ENCODE measurements at places on chromosomes 5 and 9. TPM values are rescaled to one million over a fixed set of nuclear protein-coding genes. Genes with fewer than 3 reads are reported as not detected.
A peak's percentile ranks its signal among the peaks of the same experiment; 100 is the strongest.

- no peak for DNase-seq
Measured at GRCh38 chr5:133234273-133234672, 182.5 kb downstream of the HSPA4 start.

DNA sequence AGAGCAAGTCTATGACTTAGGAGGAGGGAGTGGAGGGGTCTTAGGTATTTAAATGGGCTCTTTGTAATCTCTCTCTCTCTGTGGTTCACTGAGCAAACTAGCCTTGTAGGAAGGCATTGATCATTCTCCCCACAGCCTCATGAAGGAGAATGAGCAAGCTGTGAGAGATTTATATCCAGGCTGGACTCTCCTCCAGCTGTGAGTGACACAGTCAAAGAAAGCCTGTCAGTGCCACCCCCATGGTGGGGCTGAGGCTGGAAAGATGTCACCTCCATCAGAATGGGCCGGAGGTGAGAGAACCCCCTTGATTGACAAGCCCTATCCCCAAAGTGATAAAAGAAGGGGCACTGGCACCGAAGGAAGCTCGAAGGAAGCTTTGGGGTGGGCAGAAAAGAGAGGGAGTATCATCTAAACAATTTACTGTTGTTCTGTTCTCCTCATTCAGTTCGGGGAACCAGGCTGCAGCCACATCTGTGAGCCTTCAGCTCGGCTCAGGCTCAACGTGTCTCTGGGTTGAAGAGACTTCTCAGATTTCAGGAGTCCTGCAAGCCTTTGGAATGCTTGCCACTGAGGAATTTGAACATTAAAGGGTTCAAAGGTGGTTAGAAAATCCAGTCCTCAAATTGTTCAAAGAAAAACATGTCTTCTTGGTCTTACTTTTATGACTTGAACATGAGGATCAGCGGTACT lies 538.2 kb upstream of the ZNF462 start:
- DNase-seq = no peak

DNA sequence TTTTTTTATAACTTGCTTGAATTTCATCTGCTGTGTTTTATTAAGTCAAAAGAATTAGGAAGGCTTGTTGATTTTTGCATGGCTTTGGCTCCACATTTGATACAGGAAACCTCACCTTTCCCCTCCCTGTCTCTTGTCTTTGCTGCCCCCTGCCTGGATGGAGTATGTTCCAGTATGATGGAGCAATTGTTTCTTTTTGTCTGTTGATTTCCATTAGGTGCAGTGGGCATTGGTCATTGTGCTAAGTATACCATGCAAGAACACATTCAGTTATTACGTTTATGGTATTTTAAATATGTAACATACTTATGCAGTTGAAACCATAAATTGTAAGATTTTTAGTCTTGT lies 19.6 kb downstream of the TJP2 start:
- no peak for DNase-seq

DNA sequence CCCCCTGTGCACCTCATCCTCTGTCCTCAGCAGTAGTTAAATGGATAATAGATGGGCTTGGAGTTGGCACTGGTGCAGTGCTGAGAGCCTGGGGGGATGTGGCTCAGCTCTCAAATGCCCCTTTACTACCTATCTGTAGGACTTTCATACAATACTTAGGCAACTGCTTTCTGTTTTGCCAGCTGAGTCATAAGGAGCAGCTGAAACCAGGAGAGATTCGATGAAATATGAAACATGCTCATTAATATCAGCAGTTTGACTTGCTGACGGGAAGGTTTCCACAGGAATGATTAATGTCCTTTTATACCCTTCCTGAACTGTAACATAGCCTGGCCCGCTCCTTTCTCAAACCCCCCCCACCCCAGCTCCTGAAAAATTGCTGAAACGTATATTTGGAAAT lies 142.6 kb downstream of the SAXO1 start:
- DNase-seq = no peak

The ITGA2 gene
- 2.1 TPM for total RNA-seq

The FCN2 gene
- not detected for total RNA-seq

The SLC25A51 gene
- 26.2 TPM for total RNA-seq

- no peak for DNase-seq
Measured at GRCh38 chr5:44574678-44575077, 185.5 kb upstream of the FGF10 start.

DNA sequence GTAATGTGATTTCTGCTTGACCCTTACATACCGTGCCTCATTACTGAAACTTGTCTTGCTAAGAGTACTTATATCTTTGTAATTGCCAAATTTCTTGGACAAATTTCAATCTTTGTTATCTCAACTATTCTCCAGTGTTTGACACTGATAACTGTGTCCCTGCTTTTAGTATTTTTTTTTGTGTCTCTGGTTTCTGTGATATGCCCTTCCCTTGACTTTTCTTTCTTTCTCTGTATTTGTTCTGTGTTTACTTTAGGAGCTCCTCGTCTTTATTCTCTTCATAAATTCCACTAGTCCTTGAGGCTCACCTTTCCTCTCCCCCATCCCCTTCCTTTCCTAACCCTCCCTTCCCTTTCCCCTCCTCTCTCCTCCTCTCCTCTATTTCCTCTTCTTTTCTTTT lies 123.7 kb upstream of the FBXL17 start:
- DNase-seq = no peak

The FOXD4L5 gene
- not detected for total RNA-seq

DNA sequence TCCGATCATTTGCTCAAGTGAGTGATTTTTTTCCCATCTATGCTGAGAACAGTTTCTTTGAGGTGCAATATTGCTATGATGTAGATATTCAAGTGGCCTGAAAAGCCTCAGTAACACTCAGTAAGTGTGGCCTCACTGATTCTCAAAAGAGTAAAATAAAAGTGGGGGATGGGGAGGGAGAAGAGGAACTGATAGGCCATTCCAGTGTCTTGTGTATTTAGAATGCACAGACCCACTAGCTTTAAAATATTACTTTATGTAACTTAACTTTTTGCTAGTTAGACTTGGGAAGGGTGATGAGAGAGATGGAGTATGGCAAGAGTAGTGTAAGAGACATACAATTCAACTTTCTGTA lies 79.5 kb upstream of the ZNF608 start:
- no peak for DNase-seq

- no peak for DNase-seq
Measured at GRCh38 chr9:134770972-134771971, 109.3 kb upstream of the FCN2 start.

- DNase-seq = no peak
Measured at GRCh38 chr5:169832845-169833244, 147.4 kb downstream of the INSYN2B start.

GRCh38 chr9:78954286-78954685 lies 617.5 kb upstream of the TLE4 start:
- DNase-seq = no peak

- no peak for DNase-seq
Measured at GRCh38 chr5:67291671-67292070, 95.1 kb upstream of the CD180 start.

DNA sequence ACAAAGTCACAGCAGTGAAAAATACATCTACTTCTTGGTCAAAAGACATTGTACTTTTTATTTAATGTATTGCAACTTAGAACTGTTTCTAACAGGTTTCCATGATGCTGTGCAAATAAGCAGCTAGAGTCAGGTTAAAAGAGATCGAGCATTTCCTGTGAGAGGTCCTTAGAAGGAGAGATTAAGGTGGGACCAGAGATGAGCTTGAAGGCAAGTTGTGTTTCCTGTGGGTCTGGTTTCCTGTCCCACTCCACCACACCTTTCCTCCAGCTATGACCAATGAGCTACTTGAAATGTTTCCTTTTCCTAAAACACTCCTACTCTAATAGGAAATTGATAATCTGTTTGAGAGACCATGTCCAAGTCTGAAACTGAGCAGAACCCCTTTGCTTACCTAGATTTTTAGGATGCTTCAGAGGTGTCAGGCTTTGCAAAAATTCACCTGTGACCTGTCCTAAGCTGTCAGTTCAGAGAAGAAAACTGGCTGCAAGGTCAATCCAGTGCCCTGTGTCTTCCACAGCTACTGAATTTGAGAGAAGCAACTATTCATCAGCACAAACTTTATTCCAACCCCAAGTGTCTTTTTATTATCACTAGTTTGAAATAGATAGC lies 13.1 kb upstream of the RLN1 start:
- DNase-seq = no peak

GRCh38 chr5:171419688-171420430 lies 412 bp downstream of the FGF18 start:
- DNase-seq = peak; percentile 33

DNA sequence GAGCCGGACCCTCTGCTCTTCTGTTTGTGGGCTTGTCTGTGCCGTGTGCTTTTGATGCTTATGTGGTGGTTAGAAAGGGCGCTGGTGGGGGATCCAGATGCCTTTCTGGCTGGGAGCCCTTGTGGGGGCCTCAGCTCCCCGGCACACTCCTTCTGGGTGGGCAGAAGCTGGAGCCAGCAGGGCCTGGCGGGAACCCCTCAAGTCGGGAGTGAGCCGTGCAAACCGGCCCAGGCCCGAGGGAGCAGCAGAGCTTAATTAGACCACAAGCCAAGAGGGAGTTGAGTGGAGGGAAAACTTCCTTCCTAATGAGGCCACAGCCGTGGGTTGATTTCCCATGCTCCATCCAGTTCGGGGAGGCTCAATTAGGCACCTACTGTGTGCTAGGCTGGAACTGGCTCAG lies 76.0 kb upstream of the RNU6ATAC start:
- no peak for DNase-seq

DNA sequence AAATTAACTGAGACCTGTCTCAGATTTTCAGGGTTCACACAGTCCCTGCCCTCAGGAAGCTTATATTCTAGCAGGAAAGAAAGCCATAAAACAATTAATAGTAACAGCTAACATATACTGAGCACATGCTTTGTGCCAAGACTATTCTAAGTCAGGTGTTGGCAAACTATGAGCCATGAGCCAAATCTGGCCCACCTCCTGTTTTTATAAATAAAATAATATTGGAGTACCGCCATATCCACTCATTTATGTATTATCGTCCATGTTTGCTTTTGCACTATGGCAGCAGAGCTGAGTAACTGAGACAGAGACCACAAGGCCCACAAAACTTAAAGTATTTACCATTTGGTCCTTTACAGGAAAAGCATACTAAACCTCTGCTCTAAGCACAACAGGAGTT lies 83.3 kb upstream of the TRIO start:
- no peak for DNase-seq

DNA sequence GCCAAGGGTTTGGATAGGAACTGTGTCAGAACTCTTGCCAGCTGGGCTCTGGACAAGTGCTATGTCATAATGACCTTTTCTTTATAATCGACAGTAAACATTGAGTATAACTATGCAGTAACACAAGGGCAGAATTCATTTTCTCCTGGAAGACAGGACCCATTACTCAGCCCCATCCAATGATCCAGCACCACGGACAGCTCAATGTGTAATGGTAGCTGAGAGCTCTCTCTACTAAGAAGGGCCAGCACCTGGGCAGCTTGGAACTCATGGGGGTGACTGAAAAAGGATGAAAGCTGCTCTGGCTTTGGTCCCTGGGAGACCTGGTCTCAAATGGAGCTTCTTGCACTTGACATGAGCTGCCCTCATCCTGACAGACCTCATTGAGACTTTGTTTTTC lies 347.8 kb downstream of the TRIM32 start:
- no peak for DNase-seq

- DNase-seq = no peak
Measured at GRCh38 chr5:78157001-78157400, 137.5 kb downstream of the AP3B1 start.

GRCh38 chr9:135516132-135516860 lies 4.9 kb upstream of the LCN1 start:
- no peak for DNase-seq

The CDX1 gene
- total RNA-seq = 0.34 TPM

The MAMDC4 gene
- total RNA-seq = 0.26 TPM

The SAPCD2 gene
- 5.9 TPM for total RNA-seq

The ARHGEF28 gene
- 22.5 TPM for total RNA-seq

The SH3RF2 gene
- total RNA-seq = 0.26 TPM

GRCh38 chr9:105054491-105054890 lies 126.5 kb upstream of the ABCA1 start:
- no peak for DNase-seq

DNA sequence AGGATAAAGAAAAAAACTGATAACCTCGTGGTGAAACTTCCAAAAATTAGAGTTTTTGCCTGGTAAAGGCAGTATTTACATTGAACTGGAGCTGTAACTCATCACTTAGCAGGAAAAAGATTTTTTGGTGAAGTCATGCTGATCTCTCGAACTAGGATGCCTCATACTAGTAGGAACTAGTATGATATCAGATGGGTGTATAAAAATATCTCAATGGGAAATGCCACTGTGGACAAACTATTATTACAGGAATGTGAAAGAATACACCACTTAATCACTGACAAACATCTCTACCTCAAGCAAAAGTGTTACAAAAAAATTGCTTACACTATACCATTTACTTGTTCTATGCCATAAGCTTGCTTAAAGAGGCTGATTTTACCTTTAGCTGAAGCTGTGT lies 28.4 kb downstream of the RFX3 start:
- DNase-seq = no peak

- no peak for DNase-seq
Measured at GRCh38 chr5:171606414-171607024, 179.1 kb upstream of the SMIM23 start.

The TAF1L gene
- total RNA-seq = 0.07 TPM

The SV2C gene
- total RNA-seq = 0.21 TPM

DNA sequence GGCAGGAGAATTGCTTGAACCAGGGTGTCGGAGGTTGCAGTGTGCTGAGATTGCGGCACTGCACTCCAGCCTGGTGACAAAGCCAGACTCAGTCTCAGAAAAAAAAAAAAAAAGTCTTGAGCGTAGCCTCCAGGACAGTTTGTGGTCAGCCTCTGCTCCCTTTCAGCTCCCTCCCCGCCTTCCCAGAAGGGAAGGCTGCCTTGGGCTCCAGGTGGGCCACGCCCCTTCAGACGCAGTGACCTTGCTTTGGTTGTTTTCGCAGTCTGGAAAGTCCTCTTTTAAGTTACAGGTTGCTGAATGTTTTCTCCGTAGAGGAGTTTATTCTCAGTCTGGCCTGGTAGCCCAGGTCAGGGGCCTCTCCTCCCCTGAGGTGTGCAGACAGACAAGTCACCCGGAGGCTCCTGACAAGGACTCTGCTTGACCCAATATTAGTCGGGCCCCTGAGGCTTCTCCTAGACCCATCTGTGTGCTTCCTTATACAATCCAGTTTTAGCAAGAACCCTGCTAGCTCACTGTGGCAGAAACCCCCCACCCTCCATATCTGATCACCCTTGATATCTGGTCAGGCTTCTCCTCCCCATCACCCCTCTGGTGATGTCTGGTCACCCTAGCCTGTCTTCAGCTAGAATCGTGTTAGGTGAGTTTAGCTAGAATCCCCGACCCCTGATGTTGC lies 31.6 kb upstream of the N4BP3 start:
- no peak for DNase-seq

The C9orf43 gene
- 0.58 TPM for total RNA-seq

GRCh38 chr5:59988396-59988795 lies 94.9 kb upstream of the PDE4D start:
- DNase-seq = no peak

GRCh38 chr5:176651472-176651980 lies 4.2 kb downstream of the TSPAN17 start:
- no peak for DNase-seq

The SPATA31C1 gene
- total RNA-seq = not detected

The ECSCR gene
- total RNA-seq = 24.6 TPM

The GARIN3 gene
- not detected for total RNA-seq
